PC-9 (cell line): ENCODE measurements at places on chromosomes 2 and 18. TPM values are rescaled to one million over a fixed set of nuclear protein-coding genes. Genes with fewer than 3 reads are reported as not detected.

MAL gene
- total RNA-seq = 146 and 171 TPM in 2 replicates

GREB1L gene
- total RNA-seq = 3.6 and 6.0 TPM in 2 replicates

DNA sequence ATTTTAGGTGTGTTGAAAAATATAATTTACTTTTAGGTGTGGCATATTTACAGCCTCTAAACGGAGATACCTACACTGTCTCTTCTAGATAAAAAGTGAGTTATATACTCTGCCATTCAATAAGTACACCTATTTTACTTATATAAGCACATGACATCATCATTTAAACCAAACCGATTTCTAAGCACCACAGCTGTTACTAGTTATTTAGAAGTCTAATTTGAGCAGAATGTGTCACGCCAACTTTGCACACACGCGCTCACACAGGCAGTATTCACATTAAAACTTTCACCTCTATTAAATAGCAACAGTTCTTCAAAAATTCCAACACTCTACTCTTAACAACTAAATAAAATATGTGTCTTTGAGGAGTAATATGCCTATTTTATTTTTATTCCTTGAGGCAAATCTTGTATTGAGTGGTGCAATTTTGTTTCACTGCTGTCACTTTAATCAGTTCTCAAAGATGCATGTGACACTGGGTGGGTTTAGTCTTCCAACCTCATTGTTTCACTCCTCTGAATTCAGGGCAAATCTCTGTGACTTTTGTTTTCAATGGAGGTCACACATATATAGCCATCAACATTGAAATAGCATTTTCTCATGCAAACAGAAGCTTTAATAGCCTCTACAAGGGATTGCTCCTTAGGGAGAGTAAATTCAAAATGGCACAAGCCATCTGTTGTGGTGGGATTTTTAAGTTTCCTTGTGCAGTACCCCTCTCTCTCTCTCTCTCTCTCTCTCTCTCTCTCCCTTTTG, 721.0 kb downstream of the PLCL1 start:
- H3K4me1 ChIP-seq = no peaks in the 10 kb centered on the region
- no peak for DNase-seq
- H3K36me3 ChIP-seq = no peaks in the 10 kb centered on the region

DNA sequence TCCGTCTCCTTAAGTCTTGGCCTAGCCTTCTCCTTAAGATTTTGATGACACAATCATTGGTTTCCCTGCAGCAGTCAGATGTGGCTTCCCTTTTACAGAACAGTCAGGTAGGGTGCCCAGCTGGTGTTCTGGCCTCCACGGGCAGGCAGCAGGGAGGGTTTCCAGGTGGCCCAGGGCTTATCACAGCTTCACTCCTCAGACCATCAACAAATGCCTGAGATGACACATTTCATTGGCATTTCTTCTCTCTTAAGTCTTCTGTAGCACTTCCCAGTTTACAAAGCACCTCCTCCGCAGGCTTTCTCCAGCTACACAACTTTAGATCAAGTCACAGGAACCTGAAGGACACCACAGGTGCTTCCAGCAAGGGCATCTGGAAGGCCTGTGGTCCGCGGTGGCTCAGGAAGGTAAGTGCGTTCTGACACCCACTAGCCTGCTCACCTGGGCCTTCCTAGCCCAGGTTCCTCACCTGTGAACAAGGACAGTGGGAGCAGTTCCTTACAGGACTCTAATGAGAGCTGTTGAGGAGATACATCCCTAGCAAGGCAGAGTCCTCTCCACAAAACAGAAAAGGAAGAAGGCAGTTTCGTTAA, 37.6 kb downstream of the PTPN18 start:
- DNase-seq = peak; percentile 78
- H3K4me1 ChIP-seq = peaks cover 15% of the 10 kb centered on the region; the same call in 1 of the 2 replicates
- H3K36me3 ChIP-seq = no peaks in the 10 kb centered on the region
- peaks cover 7% of the 10 kb centered on the region for H3K27me3 ChIP-seq
- H3K27ac ChIP-seq = no peak overlapping the region
- H3K4me3 ChIP-seq = no peak overlapping the region

DNA sequence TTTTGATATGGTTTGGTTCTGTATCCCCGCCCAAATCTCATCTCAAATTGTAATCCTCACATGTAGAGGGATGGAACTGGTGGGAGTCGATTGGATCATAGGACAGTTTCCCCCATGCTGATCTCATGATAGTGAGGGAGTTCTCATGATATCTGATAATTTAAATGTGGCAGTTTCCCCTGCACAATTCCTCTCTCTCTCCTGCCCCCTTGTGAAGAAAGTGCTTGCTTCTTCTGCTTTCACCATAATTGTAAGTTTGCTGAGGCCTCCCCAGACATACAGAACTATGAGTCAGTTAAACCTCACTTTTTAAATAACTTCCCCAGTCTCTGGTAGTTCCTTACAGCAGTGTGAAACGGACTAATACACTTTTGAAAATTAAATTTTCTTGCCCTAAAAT, 12.3 kb upstream of the KCNJ3 start:
- no peak overlapping the region for H3K27ac ChIP-seq
- H3K4me3 ChIP-seq = no peak overlapping the region
- no peak for DNase-seq
- no peaks in the 10 kb centered on the region for H3K27me3 ChIP-seq

DNA sequence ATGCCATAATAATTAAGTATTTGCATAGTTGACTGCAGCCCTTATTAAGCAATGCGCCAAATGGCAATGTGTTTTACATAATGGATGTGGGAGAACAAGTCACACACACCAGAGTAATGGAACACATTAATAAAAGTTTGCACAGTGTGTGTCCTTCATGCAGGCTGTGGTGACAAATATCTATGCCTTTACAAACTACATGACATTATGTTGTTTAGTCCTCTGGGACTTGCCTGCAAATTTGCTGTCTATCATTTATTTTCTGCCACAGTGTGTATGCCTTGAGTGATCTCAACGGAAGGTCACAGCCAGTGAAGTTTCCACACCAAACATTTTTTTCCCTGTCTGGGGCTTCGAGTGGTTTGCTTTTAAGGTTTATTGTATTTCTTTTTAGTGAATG, 175.2 kb upstream of the TMEFF2 start:
- no peak overlapping the region for H3K27ac ChIP-seq
- H3K36me3 ChIP-seq = no peaks in the 10 kb centered on the region
- H3K4me3 ChIP-seq = no peak overlapping the region
- no peaks in the 10 kb centered on the region for H3K27me3 ChIP-seq
- no peaks in the 10 kb centered on the region for H3K4me1 ChIP-seq

DNA sequence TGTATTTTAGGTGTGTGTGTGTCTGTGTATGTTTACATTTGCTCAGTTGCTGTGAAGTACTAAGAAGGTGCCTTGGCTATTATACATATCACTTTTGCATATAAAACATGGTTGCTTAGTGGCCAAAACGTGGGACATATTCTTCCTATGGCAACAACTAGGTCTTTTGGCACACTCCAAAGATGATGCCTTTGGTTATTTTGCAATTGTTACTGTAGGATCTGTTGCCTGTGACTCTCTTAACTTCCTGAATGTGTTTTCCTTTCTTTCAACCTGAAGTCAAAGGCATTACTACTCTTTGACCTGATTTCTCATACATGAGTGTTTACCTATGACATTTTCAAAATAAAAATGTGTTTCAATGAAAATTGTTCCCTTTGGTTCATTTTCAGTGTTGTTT, 160.5 kb downstream of the UBE2E3 start:
- H3K27ac ChIP-seq = no peak overlapping the region
- no peak for DNase-seq
- H3K27me3 ChIP-seq = no peaks in the 10 kb centered on the region
- no peak overlapping the region for H3K4me3 ChIP-seq
- H3K4me1 ChIP-seq = peaks cover 24% of the 10 kb centered on the region

- H3K27me3 ChIP-seq = no peaks in the 10 kb centered on the region
- H3K36me3 ChIP-seq = no peaks in the 10 kb centered on the region
- no peaks in the 10 kb centered on the region for H3K4me1 ChIP-seq
- H3K27ac ChIP-seq = no peak overlapping the region
- H3K4me3 ChIP-seq = no peak overlapping the region
Observed at GRCh38 chr2:109450574-109451273, 163.0 kb downstream of the SEPTIN10 start.

- H3K36me3 ChIP-seq = no peaks in the 10 kb centered on the region
- no peak overlapping the region for H3K27ac ChIP-seq
- no peak overlapping the region for H3K4me3 ChIP-seq
- no peak for DNase-seq
- no peaks in the 10 kb centered on the region for H3K4me1 ChIP-seq
- H3K27me3 ChIP-seq = no peaks in the 10 kb centered on the region
Observed at GRCh38 chr2:35920061-35920460, 435.5 kb upstream of the CRIM1 start.

DNA sequence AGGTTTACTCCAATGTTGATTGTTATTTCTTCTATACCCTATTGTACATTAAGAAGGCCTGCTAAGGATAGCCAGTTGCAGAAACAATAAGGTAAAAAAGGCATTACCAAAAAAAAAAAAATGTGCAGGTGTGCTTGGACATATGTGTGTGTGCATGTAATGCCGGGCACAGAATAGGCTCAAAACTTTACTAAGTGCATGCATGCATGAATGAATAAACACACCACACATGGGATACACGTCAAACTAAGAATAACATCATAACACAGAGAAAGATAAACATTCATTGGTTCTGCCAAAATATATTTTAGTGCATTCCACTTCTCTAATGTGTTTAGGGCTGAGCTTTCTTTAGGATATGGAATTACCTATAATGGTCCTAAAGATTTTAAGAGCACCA, 298.2 kb downstream of the TCF4 start:
- no peak for DNase-seq
- H3K4me3 ChIP-seq = no peak overlapping the region
- no peaks in the 10 kb centered on the region for H3K4me1 ChIP-seq
- H3K36me3 ChIP-seq = no peaks in the 10 kb centered on the region
- no peaks in the 10 kb centered on the region for H3K27me3 ChIP-seq

DNA sequence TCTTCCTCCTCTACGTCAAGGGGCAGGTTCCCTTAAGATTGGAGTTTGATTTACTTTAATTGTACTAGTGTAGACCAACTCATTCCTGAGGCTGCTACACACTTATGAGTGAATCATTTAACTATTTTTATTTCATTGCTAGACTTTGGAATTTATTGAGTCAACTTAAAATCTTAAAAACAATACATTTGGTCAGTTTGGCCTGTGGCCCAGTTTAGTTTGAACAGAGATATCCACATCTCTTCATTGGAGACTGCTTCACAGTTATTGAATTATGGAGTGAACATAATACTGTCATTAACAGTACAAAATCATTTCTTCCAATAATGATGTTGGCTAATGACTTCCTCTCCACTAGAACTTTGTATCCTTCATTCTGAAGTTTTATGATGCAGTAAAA, 34.5 kb upstream of the STPG4 start:
- peak overlapping the region; percentile 5 for H3K4me3 ChIP-seq
- H3K27ac ChIP-seq = peak overlapping the region; percentile 88
- no peaks in the 10 kb centered on the region for H3K36me3 ChIP-seq
- H3K4me1 ChIP-seq = peaks cover 67% of the 10 kb centered on the region
